ENCODE measurements at places on chromosomes 4 and X.
A peak's percentile ranks its signal among the peaks of the same experiment; 100 is the strongest.

DNA sequence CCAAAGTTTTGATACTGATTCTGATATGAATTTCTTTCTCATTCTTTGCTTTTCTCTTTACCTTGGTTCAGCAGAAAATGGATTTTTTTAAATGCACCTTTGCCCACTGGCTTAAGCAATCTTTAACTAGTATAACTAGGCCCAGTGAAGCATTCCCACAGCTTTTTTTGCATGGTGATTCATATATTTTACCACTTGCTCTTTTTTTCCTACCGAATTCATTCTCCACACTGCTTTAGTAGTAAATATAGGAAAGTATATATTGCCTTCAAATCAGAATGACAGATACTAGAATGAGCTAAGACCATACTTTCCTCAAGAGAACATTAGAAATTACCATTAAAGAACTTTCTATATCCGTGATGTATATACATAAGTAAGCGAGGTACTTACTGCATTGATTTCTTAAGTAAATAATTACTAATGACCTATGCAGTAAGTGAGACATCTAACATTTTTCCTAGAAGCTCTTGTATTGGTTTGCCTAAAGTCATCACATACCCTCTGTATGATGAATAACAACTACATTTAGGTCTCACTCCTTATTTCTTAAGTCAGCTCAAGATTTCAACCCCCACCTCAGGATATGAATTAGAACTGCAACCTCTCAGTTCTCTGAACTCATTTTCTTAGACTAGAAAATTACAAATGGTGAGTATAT, 44.2 kb downstream of the SLC4A4 start:
- DNase-seq, result no peak

GRCh38 chr4:148975464-148975863, 533.2 kb upstream of the NR3C2 start:
- DNase-seq, result no peak

DNA sequence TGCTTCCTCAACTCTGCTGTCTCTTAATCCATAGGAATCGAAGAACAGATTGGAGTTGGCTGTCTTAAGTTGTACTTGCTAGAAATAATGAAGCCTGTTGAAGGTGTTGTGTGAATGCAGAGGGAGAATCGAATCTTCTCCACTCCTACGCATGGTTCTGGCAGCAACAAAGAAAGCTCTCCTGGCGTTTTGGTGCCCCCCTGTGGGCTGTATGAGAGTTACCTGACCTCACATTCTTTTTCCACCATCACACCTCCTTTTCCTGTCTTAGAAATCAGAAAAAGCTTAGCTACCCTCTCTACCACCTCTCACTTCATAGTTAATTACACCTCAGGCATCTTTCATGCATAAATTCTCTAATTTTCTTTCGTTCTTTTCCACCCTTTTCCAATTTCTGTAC, 16.3 kb downstream of the KLF8 start:
- peak; percentile 65 for DNase-seq

DNA sequence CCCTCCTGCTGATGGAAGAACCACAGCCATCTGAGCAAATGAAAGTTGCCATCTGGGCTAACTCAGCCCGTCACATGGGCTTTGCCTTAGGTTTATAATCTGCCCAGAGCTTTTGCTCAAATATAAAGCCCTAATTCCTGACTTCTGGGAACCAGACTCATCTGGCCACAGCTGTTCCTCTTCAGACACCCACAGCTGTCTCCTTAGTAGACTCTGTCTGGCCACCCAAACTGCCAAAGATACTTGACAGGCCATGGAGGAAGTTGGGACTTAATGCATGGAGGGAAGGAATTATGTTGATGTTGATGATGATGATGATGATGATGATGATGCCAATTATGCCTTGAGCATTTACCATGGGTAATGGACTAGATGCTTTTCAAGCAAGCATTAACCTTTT, 8.0 kb downstream of the LGI2 start:
- DNase-seq, result no peak

- DNase-seq, result peak; percentile 2
These were observed 359.4 kb upstream of the ZCCHC13 start for GRCh38 chrX:73944563-73944908.

DNA sequence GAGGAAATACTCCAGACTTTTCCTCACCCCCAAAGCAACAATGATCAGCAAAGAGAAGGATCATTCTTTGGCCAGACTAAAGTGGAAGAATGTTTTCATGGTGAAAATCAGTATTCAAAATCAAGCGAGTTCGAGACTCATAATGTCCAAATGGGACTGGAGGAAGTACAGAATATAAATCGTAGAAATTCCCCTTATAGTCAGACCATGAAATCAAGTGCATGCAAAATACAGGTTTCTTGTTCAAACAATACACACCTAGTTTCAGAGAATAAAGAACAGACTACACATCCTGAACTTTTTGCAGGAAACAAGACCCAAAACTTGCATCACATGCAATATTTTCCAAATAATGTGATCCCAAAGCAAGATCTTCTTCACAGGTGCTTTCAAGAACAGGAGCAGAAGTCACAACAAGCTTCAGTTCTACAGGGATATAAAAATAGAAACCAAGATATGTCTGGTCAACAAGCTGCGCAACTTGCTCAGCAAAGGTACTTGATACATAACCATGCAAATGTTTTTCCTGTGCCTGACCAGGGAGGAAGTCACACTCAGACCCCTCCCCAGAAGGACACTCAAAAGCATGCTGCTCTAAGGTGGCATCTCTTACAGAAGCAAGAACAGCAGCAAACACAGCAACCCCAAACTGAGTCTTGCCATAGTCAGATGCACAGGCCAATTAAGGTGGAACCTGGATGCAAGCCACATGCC, 89.7 kb downstream of the TET2 start:
- no peak for DNase-seq

GRCh38 chrX:85379174-85379907, at the start of gene POF1B:
Gene POF1B (minus strand): TSS chrX:85379665. CDS start chrX:85379454, 211 bp downstream.
- DNase-seq, result peak; percentile 5

- no peak for DNase-seq
These were observed 18.3 kb downstream of the CNGA2 start for GRCh38 chrX:151752847-151753246.

DNA sequence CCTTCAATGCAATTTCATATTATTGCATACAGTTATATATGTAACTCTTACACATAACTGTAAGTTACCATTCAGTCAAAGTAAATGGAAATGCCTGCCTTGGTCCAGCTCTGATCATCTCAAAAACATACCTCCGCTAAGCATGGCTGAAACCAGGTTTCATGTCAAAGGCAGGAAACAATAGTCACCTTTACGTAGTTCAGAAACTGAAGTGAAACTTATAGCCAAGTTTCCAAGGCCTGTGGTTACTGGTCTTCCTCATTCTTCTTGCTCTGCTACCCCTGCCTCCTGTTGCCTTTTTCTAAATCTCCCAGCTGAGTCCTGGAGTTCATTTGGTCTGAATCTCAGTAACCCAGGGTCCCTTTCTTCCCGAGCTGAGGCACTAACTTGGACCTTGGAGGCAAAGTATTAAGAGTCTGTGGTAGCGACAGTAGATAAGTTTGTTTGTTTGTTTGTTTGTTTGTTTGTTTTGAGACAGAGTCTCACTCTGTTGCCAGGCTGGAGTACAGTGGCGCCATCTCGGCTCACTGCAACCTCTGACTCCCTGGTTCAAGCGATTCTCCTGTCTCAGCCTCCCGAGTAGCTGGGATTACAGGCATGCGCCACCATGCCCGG, 30.8 kb downstream of the DAPP1 start:
- peak; percentile 58 for DNase-seq

- DNase-seq, result no peak
These were observed 35.3 kb upstream of the ADAMTS3 start for GRCh38 chr4:72604324-72604723.

GRCh38 chr4:173174594-173175012, 6.0 kb downstream of the GALNT7 start:
- no peak for DNase-seq

DNA sequence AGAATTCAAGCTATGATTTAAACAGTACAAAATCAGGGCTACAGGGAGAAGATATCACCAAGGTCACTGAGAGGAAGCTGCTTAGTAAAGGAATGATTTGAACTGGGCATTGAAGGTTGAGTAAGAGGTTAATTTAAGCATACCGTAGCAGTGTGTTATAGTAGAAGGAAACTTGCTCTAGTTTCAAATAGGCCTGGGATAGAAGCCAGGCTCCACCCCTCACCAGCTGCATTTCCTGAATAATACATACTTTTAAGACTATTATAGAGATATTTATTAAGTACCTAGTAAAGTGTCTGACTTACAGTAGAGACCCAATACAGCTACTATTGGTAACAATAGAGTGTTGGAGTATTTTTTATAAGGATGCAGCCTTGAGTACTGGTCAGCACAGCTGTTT, 118.0 kb upstream of the GLRA2 start:
- DNase-seq, result no peak

GRCh38 chr4:66052426-66052825, 382.1 kb upstream of the EPHA5 start:
- no peak for DNase-seq

DNA sequence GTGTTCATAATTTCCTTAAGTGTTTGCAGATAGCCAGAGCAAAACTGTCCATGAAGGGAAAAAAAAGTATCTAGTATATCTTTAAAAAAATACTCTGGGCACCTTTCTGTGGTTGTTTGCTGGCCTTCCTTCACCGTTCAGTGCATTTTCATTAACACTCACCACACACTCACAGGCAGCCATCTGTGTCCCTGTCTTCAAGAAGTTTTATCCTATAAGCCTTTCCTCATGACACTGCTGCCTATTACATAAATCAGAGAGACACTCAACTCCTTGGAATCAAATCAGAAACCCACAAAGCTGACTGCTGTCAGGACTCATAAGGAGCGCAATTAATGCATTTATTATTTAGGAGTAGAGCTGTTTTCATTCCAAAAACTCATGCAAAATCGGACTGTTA, 1720.2 kb downstream of the PCDH7 start:
- no peak for DNase-seq

DNA sequence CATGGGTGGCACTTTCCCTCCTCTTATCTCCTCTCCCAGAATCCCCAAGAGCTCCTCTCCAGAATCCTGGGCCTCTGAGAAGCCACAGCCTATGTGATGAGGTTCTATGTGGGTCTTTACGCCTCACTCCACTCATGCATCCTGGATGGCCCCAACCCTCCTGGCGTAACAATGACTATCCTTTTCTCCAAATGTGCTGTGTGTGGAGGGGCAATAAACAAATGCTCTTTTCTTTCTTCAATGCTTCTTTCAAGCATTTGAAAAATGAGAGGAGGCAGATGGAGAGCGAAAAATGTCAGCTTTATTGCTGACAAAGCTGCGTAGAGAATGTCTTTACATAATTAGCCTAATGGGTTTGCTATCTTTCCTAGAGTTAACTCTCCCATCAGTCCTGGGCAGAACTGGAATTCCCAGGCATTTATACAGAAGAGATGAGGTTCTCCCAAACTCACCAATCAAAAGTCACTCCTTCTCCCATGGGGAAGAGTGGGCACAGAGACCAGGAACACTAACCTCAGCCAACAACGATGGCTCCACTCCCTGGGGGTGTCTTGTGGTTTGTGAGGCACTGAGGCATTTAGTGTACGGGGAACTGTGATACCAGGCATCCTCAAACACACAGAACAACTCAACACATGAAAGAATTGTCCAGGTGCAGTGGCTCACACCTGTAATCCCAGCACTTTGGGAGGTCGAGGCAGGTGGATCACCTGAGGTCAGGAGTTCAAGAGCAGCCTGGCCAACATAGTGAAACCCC, 118.9 kb upstream of the SLC34A2 start:
- no peak for DNase-seq

DNA sequence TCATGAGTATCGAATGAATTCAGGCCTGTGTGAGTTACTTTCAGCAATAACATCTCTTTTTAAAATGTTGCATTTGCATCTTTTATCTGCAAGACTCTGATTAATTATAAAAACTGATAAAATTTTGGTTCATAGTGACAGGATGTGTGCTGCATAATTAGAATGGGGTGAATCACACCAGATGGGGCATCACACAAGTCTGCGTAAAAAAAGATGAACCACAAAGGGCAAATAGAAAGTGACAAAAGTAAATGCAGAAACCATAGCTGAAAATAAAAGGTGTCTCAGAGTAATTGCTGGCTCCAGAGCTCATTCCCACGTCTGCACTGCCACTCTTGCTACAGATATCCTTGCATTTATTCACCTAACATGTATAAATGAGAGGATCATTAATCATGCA, 131.1 kb downstream of the HS3ST1 start:
- no peak for DNase-seq

DNA sequence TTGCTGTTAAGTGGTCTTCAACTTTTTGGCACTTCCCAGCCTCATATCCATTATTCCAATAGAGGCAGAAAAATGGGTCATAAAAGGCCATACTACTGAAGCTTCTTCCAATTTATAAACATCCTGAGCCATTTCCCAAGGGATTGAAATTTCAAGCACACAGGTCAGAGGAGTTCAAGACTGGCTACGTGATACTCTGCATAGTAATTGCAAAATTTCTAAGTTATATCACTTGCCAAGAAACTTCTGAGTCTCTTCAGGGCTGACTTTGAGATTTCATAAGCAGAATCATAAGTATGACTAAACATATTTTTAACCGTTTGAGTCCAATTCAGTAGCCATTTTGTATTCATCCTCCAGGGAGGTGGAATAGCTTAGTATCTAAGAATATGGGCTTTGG, 75.6 kb upstream of the RXFP1 start:
- DNase-seq, result no peak

GRCh38 chrX:45621376-45622041, 420.8 kb upstream of the DIPK2B start:
- DNase-seq, result no peak

DNA sequence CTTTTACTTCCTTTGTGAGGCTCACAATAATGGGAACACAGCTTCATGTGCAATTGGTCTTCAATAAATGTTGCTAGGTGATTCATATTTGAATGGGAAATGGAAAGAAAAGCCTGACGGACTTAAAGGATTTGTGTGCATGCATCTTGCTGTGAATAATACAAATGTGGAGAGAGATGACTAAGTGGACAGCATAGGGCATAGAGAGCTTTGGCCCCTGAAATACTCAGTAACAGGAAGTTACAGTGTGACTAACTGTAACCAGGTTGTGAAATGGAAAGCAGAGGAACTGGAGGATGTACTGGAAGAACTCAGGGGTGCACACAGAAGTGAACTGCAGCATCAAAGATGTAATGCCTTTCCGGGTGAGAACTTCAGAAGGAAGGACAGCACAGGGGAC, 206.7 kb downstream of the MGST2 start:
- no peak for DNase-seq

- peak; percentile 33 for DNase-seq
These were observed 48.3 kb downstream of the ABLIM2 start for GRCh38 chr4:8110071-8110986.
